ENCODE measurements at places on chromosomes 6 and 20.

GRCh38 chr20:25290646-25291431, 43.0 kb downstream of the PYGB start:
- H3K4me1 ChIP-seq, result peaks cover 26% of the 10 kb centered on the region
- no peak for DNase-seq
- no peak overlapping the region for H3K4me3 ChIP-seq
- H3K27ac ChIP-seq, result no peak overlapping the region
- H3K27me3 ChIP-seq, result no peaks in the 10 kb centered on the region

GRCh38 chr20:45850926-45851325, 6.3 kb downstream of the ACOT8 start:
- H3K4me3 ChIP-seq, result no peak overlapping the region
- no peaks in the 10 kb centered on the region for H3K27me3 ChIP-seq
- no peak overlapping the region for H3K27ac ChIP-seq
- peaks cover 5% of the 10 kb centered on the region for H3K36me3 ChIP-seq
- no peak for DNase-seq

DNA sequence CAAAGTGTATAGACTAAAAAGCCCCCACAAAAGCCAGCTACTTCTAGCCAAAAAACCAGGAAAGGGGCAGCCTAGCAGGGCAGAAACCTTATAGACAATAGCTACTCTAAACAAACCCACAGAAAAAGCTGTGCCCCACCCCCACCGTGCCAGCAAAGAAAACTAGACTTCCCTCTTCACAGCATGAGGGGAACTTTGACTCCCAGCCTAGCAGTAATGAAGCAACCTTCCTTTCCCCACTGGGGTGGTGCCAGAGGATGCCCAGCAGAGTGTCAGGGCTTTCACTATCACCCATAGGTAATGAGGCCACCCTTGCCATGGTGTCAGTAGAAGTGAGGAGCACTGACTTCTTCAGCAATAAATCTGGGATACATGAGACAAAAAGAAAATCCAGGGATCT, 99.0 kb upstream of the LGSN start:
- no peak overlapping the region for H3K27ac ChIP-seq
- no peaks in the 10 kb centered on the region for H3K27me3 ChIP-seq
- no peak for DNase-seq

- no peak overlapping the region for H3K4me3 ChIP-seq
- H3K36me3 ChIP-seq, result no peaks in the 10 kb centered on the region
- no peak overlapping the region for H3K27ac ChIP-seq
- no peaks in the 10 kb centered on the region for H3K27me3 ChIP-seq
Measured at GRCh38 chr6:38413102-38413800, 226.5 kb downstream of the BTBD9 start.

- no peak overlapping the region for H3K4me3 ChIP-seq
- no peaks in the 10 kb centered on the region for H3K27me3 ChIP-seq
- peaks cover 24% of the 10 kb centered on the region for H3K4me1 ChIP-seq
- peak overlapping the region; percentile 74 for H3K27ac ChIP-seq
- no peaks in the 10 kb centered on the region for H3K36me3 ChIP-seq
Measured at GRCh38 chr6:90406142-90406794, 109.6 kb upstream of the BACH2 start.

DNA sequence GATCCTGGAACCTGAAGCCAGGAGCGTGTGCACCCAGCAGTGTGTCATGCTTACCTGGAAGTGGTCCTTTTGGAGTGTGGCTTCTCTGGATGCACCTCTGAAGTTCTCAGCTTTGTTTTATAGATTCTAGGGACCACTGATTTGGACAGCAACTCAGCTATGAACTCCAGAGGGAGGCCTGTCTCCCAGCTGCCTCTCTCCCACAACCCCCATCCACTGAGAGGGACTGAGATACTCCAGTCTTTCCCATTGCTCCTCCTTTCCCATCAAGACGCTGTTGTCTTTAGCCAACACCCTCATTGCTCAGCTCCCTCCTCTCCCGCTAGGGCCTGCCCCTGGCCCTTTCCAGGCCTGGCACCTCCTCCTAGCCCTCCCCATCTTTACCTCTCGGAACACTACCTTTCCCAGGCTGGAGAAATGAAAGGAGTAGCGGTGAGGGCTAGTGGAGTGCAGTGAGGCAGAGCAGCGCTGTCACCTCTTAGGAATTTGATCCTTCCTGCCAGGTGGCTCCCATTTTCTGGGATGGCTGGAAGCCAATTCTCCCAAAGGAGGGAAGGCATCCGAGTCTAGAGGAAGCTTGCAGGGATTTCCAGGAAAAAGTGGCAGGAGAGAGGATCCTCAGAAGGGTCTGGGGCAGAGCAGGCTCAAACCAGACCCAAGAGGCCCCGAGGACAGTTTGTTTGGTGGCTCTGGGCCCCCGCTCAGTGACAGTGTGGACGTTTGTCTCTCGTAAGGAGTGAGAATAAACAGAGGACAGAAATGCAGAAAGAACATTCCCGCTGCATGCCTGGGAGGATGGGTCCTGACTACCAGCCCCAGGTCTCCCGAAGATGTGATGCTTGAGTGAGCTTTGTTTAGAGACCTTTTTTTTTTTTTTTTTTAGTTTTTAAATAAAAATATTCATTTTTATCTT, at the start of gene LRRN4:
LRRN4 (minus strand) TSS at position 285 of the 913 bp plus-strand sequence. CDS start 1,261 bp downstream, outside the sequence.
- H3K27ac ChIP-seq, result no peak within 1 kb of the TSS
- peaks cover 25% of the 10 kb centered on the region for H3K4me1 ChIP-seq
- no peaks in the 10 kb centered on the region for H3K36me3 ChIP-seq
- H3K4me3 ChIP-seq, result no peak within 1 kb of the TSS
- H3K27me3 ChIP-seq, result no peaks in the 10 kb centered on the region

GRCh38 chr20:21324126-21324525, 21.0 kb downstream of the XRN2 start:
- no peaks in the 10 kb centered on the region for H3K27me3 ChIP-seq
- peaks cover 20% of the 10 kb centered on the region for H3K4me1 ChIP-seq
- no peak for DNase-seq
- peak overlapping the region; percentile 37 for H3K27ac ChIP-seq
- H3K36me3 ChIP-seq, result no peaks in the 10 kb centered on the region

GRCh38 chr6:3501826-3502500, 45.1 kb upstream of the SLC22A23 start:
- no peak for DNase-seq
- no peaks in the 10 kb centered on the region for H3K36me3 ChIP-seq
- no peak overlapping the region for H3K4me3 ChIP-seq
- H3K27me3 ChIP-seq, result no peaks in the 10 kb centered on the region
- H3K4me1 ChIP-seq, result peaks cover 13% of the 10 kb centered on the region

DNA sequence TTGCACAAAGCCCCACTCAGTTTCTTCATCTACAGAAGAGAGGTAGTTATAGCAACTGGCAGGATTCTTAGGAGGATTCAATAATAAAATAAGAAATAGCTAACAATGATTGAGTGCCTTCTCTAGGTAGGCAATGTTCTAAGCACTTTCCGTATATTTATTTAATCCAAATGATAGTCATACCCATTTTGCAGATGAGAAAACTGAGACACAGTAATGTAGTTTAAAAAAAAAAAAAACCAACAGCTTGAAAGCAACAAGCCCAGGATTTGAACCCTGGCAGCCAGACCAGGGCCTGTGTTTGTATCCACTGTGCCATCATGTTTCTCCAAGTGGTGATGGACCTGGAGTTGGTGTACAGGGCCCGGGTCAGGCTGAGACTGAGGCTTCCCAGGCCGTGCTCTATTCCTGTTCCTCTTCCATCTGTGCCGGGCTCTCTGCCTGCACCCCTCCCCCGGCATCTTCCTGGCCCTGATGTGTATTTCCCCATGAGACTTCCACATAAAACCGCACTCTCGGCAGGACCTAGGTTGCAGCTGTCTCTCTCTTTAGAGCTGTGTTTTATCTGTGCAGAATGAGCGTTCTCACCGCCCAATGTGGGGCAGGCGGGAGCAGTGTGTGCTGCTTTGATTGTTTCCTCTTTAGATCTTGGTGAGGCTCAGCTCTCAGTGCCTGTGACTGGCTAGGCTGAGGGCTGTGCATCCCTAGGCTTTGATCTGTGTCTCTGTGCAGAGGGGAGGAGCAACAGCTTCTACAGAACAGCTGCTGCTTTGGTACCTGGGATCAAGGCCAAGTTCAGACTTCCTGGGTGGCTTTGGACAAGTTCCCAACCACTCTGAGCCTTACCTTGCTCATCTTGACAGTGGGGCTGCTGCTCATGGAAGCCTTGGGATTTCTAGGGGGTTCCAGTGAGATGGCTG, 49.5 kb downstream of the TOX2 start:
- no peaks in the 10 kb centered on the region for H3K36me3 ChIP-seq
- peaks cover 17% of the 10 kb centered on the region for H3K4me1 ChIP-seq
- H3K27ac ChIP-seq, result no peak overlapping the region
- H3K4me3 ChIP-seq, result no peak overlapping the region
- DNase-seq, result no peak

DNA sequence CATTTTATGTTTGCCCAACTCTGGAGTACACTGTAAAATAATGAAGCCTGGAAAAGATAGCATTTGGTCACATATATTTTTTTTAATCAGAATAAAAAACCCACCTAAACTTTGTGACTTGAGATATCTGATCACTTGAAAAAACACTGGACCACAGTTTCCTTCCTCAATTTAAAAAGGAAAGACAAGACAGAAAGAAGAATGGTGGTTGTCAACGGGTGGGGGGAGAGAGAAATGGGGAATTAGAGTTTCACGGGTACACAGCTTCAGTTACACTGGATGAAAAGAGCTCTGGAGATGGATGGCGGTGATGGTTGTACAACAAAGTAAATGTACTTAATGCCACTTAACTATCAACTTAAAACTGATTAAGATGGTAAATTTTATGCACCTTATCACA, 14.7 kb upstream of the DST start:
- H3K27ac ChIP-seq, result no peak overlapping the region
- H3K27me3 ChIP-seq, result no peaks in the 10 kb centered on the region
- H3K4me1 ChIP-seq, result peaks cover 76% of the 10 kb centered on the region
- DNase-seq, result no peak

DNA sequence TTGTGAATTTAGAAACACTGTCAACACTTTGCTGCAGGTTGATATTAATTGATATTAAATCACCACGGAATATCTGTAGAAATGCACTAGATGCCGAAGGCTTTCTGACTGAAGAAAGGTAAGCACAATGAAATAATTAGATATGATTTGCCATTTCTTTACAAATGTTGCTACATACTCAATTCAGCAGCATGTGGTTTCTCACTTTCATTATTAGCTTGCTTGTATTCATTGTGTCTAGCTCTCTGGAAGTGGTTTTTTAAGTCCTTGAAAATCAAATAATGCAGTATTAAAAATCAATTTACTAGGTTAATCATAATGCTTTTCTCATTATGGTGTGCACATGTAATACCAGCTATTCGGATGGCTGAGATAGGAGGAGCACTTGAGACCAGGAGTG, 231.3 kb upstream of the MARCKS start:
- no peaks in the 10 kb centered on the region for H3K36me3 ChIP-seq
- DNase-seq, result no peak
- no peak overlapping the region for H3K27ac ChIP-seq
